ENCODE measurements at places on chromosomes 2 and 18. TPM values are rescaled to one million over a fixed set of nuclear protein-coding genes. Genes with fewer than 3 reads are reported as not detected.

LHCGR gene
- not detected for total RNA-seq

SCN9A gene
- total RNA-seq: 5.1 TPM

POLE4 gene
- 178 TPM for total RNA-seq

UGT1A5 gene
- not detected for total RNA-seq
